Osteoblast (primary cell): ENCODE measurements at places on chromosomes 1 and 21.

DNA sequence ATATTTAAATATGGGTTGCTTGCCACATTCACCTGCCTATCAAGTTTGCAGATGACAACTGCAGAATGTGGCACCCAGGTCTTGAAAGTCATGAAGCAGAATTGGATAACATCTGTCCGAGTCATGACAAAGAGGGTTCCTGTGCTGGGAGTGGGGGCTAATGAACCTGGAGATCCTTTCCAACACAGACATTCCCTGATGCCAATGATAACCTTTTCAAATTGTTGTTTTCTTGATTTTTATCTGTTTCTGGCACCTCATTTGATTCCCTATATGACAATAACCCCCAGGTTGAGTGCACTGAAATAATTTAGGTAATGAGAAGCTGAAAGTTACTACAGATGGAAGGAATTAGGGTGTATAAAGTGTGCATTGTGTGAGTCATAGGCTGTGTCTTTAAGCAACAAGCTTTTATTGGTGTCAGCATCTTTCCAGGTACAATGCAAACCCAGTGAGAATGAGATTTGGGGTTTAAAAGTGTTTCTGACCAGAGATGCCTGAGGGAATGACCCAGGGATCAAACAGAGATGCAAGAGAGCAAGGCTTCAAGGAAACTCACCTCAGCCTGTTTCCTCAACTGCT lies 32.0 kb upstream of the IL10 start:
- H3K36me3 ChIP-seq: no peaks in the 10 kb centered on the region
- H3K27ac ChIP-seq: no peak overlapping the region
- no peak overlapping the region for H3K4me3 ChIP-seq
- DNase-seq: no peak
- peaks cover 7% of the 10 kb centered on the region for H3K27me3 ChIP-seq

- DNase-seq: no peak
- no peaks in the 10 kb centered on the region for H3K27me3 ChIP-seq
- H3K27ac ChIP-seq: no peak within 1 kb of the TSS
- peaks cover 14% of the 10 kb centered on the region for H3K4me1 ChIP-seq
- no peak within 1 kb of the TSS for H3K4me3 ChIP-seq
Measured at GRCh38 chr1:170145770-170146676, at the start of gene NTMT2. TSS of gene NTMT2 (plus strand) at chr1:170145959. CDS start at chr1:170146108, 149 bp downstream.

GRCh38 chr1:231478811-231479210 lies 49.7 kb upstream of the TSNAX start:
- DNase-seq: no peak
- H3K27ac ChIP-seq: no peak overlapping the region
- H3K36me3 ChIP-seq: no peaks in the 10 kb centered on the region
- no peaks in the 10 kb centered on the region for H3K4me1 ChIP-seq
- no peak overlapping the region for H3K4me3 ChIP-seq

- no peak for DNase-seq
- H3K36me3 ChIP-seq: no peaks in the 10 kb centered on the region
- H3K27me3 ChIP-seq: no peaks in the 10 kb centered on the region
- peaks cover 9% of the 10 kb centered on the region for H3K4me1 ChIP-seq
Measured at GRCh38 chr1:30405631-30406212, 317.7 kb downstream of the MATN1 start.

GRCh38 chr21:34514576-34515115 lies 2.6 kb upstream of the KCNE1 start:
- H3K36me3 ChIP-seq: peaks cover 36% of the 10 kb centered on the region
- H3K27ac ChIP-seq: no peak overlapping the region

DNA sequence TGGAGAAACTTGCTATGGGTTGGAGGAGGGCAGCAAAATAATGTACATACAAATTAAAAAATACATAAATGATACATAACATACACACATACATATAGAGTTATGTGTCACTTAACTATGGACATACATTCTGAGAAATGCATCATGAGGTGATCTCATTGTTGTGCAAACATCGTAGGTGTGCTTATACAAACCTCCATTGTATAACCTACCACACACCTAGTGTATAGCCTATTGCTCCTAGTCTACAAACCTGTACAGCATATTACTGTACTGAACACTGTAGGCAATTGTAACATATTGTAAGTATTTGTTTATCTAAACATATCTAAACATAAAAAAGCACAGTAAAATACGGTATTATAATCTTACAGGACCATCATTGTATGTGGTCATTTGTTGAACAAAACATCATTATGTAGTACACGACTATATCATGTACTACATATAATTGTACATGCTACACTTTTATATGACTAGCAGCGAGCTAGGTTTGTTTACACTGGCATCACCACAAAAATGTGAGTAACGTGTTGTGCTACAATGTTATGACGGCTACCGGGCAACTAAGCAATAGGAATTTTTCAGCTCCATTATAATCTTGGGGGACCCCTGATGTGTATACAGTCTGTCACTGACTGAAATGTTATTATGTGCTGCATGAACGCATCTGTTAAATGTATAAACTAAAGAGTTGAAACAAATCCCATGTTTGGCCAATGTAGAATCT lies 35.5 kb downstream of the ITGB3BP start:
- no peaks in the 10 kb centered on the region for H3K36me3 ChIP-seq
- H3K27ac ChIP-seq: no peak overlapping the region
- no peak for DNase-seq
- no peaks in the 10 kb centered on the region for H3K4me1 ChIP-seq
- H3K27me3 ChIP-seq: no peaks in the 10 kb centered on the region

GRCh38 chr1:25651824-25652741 lies 35.5 kb downstream of the MAN1C1 start:
- H3K4me3 ChIP-seq: no peak overlapping the region
- no peak for DNase-seq
- no peaks in the 10 kb centered on the region for H3K4me1 ChIP-seq
- no peaks in the 10 kb centered on the region for H3K36me3 ChIP-seq

GRCh38 chr1:151820940-151821339 lies 10.7 kb downstream of the RORC start:
- DNase-seq: no peak
- no peak overlapping the region for H3K27ac ChIP-seq
- H3K4me1 ChIP-seq: peaks cover 3% of the 10 kb centered on the region
- no peak overlapping the region for H3K4me3 ChIP-seq
- H3K27me3 ChIP-seq: peaks cover 19% of the 10 kb centered on the region

- H3K36me3 ChIP-seq: peaks cover 22% of the 10 kb centered on the region
- no peak for DNase-seq
- no peak overlapping the region for H3K27ac ChIP-seq
- peaks cover 17% of the 10 kb centered on the region for H3K4me1 ChIP-seq
- no peaks in the 10 kb centered on the region for H3K27me3 ChIP-seq
- no peak overlapping the region for H3K4me3 ChIP-seq
Measured at GRCh38 chr1:183147735-183148134, 38.3 kb upstream of the LAMC2 start.
